ENCODE measurements at places on chromosomes 12 and 14.

DNA sequence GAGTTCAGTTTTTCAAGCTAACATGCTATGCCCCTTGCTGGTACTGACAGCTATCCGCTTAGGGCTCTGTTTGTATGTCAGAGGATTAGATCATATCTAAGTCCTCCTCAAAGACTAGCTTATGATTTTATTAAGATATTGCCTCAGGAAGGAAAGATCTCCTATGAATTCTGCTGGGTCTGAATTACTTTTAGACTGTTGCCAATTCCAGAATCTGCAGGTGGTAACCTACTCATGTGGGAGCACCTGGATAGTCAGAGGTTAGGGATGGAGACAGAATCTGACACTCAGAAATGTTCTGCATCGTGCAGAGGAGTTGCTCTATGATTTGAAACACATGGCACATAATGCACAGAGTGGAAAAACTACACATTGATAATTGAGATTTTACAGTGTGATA is 843.4 kb downstream of the SLC6A15 start:
- DNase-seq, result no peak

GRCh38 chr14:55846826-55847446 is 266.9 kb downstream of the KTN1 start:
- DNase-seq, result no peak

DNA sequence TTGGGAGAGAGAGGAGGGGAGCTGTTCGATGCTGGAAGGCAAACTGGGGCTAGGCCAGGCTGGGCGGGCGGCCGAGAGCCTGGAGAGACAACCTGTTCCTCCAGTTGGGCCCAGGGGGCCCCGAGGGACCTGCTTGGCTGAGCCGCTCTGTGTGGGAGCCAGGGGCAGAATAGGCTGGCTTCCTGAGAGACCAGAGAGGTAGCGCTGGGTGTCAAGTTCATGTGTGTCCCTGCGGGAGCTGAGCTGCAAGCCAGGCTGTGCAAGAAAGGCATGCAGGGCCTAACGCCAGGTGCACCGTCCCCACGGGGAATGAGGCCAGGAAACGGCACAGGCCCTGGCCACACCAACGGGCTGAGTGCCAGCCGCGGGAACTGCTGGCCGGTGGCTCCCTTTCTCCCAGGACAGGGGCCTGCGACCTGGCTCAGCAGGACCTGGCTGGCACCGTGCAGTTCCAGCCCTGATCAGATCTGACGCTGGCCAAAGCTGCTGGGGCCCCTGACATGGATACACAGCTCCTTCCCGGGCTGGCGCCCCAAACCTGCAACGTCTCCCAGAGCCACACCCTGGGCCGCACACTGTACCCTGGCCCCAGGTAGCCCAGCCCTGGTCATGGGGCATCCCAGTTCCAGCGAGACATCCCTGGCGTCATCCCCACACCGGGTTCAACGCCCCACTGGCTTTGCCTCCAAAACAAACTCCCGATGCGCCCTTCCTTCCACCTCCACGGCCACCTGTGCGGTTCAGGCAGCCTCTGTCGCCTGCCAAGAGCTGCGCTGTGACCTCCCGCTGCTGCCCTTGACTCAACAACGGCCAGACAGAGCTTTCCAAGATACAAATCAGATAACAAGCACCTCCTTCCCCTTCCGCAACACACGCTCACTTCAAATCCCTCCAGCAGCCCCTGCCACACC is 65.0 kb downstream of the RFLNA start:
- DNase-seq, result no peak

- DNase-seq, result no peak
Measured at GRCh38 chr12:113852695-113853490, 113.2 kb downstream of the RBM19 start.

- no peak for DNase-seq
Measured at GRCh38 chr12:55982319-55982936, 8.6 kb downstream of the RAB5B start.

GRCh38 chr12:3777206-3777809 is 24.4 kb upstream of the CRACR2A start:
- peak; percentile 37 for DNase-seq

DNA sequence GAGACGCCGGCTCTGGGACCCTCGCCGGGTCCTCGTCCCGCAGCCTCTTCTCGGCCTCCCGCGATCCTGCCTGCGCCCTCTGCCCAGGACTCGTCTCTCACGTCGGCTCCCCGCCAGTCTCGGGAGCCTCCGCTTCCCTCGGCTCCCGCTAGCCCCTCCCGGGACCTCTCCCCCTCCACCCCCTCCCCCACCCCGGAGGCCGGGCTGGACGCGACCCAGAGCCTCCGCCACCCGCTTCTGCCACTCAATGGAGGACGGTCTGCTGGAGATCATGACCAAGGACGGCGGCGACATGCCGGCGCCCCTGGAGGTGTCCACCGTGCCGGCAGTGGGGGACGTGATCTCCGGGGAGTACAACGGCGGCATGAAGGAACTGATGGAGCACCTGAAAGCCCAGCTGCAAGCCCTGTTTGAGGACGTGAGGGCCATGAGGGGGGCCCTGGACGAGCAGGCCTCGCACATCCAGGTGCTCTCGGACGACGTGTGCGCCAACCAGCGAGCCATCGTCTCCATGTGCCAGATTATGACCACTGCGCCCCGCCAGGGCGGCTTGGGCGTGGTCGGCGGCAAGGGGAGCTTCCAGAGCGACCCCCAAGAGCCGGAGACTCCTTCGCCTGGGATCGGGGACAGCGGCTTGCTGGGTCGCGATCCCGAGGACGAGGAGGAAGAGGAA is 568 bp downstream of the CCDC184 start:
- peak; percentile 25 for DNase-seq

DNA sequence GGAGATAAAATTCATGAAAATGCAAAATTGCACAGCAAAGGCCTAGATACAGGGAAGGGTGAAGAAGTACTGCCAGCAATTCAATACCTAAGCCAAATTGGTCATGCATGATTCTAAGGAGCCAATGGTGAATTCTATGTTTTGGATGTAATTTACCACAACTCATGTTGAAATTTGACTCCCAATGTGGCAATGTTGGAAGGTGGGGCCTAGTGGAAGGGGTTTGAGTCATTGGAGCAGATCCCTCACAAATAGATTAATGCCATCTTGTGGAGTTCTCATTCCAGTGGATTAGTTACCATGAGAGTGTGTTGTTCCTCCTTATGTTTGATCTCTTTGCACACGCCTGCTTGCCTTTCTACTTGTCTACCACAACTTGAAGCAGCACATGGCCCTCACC is 194.0 kb upstream of the ALG10 start:
- DNase-seq, result no peak

GRCh38 chr12:53558631-53559030 is 51.3 kb upstream of the NPFF start:
- DNase-seq, result no peak

All from activated CD4-positive, alpha-beta T cell treated with anti-CD3 and anti-CD28 coated beads, Interleukin-2, amount 10 ng/mL, durations not matched to agents 7 days and 5 days (primary cell).